Kidney capillary endothelial cell (primary cell): ENCODE measurements at places on chromosomes 12 and 14.

DNA sequence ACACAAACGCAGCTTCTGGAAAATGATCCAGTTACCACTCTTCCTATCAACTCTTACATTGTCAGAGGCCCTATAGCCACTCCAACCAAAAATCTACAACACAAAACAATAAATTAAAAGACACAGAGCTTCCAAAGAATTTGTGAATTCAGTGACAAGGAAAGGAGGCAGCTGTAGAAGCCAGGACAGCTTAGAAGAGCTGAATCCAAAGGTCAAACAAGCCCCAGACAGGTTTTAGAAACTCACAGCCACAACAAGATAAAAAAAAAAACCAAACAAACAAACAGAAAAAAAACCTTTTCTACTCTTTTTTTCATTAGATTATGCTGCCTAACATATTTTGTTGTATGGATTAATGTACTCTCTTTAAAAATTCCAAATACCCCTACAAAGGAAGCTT, 94.4 kb downstream of the KIF21A start:
- DNase-seq: no peak

GRCh38 chr14:52043690-52044089, 25.2 kb downstream of the NID2 start:
- no peak for DNase-seq

DNA sequence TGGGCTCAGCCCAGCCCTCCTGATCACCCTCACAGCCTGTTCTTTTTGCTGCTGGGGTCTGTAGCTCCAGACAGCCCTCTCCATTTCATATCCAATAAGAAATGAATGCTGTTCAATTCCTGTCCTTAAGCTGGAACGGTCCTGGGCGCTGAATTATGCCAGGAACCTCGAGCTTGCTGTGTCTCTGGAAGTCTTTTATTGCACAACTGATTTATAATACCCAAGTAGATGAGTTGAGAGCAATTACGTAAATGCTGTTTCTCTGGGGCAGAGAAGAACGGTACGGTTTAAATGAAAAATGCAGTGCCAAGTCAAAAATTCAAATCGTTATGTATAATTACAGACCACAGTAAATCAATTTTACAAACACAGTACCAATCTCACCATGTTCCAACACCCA, 161.0 kb downstream of the SAMD4A start:
- DNase-seq: no peak

DNA sequence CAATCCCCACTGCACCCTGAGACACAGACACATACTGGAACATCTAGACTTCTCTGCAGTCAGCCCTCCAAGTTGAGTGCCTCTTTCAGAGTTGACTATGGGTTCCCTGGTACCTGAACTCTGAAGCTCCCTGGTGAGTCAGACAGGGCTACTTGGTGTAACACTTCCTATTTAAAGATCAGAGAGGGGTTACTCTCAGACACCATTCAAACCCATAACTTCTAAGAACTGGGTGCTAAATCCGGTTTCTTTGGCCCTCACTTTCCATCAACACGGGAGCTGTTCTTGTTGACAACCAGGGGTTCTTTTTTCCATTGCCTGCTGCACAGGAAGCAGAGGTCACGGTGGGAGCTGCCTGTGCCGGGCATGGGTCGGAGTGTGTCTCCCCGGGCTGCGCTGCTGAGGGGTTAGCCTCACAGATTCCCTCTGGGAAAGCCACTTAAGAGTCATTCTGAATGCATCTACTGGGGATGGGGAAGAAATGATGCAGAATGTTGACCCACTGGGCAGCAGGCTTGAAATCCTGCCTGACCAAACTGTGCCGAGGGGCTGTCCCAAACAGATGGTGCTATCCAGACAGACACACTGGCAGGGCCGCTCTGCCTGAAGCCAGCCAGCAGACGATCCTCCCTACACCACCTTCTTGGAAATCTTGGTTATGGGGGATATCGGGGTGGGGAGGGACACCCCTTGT, 74.1 kb downstream of the PITPNM2 start:
- no peak for DNase-seq

GRCh38 chr12:92088805-92089204, 56.8 kb downstream of the BTG1 start:
- DNase-seq: no peak

- peak; percentile 23 for DNase-seq
Measured at GRCh38 chr14:92922883-92923743, at the start of gene CHGA. Gene CHGA, plus strand, starts transcription at chr14:92923150. Its CDS starts 210 bp downstream, at chr14:92923360.

DNA sequence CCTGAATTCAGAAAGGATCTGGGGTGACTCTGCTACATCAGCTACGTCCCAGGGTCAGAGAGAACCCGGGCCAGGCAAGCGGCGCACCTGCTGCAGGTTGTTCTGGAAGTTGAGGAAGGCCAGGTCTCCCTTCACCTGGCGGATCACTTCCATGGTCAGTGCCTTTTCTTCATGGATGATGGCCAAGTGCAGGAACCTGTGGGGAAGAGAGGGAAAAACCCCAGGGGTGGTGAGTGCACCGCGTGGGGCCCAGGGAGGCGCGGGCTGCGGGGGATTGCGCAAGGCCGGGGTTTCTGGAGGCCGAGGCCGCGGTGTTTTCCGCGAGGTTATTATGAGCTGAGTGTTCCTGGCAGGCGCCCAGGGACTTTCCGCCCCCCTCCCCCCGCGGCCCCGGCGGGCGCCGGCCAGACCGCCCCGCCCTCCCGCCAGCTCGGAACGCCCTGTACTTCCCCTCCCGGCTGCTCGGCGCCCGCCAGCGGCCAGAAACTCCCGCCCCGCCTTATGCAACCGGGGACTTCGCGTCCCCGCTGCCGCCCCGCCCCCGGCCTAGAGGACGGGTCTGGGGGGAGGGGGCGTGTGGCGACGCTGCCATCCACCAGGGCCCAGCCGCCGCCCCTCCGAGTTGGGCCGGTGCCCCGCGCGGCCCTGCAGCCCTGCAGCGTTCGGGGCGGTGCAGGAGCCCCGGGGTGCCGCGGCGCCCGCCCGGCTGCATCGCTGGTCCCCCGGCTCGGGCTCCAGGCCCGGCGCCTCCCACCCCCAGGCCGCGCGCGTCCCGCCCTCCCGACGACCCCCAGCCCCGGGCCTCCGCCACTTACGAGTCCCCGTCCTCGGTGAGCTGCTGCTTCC, 723 bp downstream of the NFKBIA start:
- peak; percentile 91 for DNase-seq

GRCh38 chr12:26203167-26203780, 7.9 kb downstream of the SSPN start:
- DNase-seq: no peak

GRCh38 chr12:53758081-53758729, 6.4 kb upstream of the CISTR start:
- DNase-seq: no peak

GRCh38 chr14:90842726-90843125, 26.5 kb upstream of the TTC7B start:
- no peak for DNase-seq

GRCh38 chr14:28596391-28596790, 170.2 kb upstream of the FOXG1 start:
- no peak for DNase-seq
